ENCODE measurements at places on chromosomes 4 and X.
A peak's percentile ranks its signal among the peaks of the same experiment; 100 is the strongest.

DNA sequence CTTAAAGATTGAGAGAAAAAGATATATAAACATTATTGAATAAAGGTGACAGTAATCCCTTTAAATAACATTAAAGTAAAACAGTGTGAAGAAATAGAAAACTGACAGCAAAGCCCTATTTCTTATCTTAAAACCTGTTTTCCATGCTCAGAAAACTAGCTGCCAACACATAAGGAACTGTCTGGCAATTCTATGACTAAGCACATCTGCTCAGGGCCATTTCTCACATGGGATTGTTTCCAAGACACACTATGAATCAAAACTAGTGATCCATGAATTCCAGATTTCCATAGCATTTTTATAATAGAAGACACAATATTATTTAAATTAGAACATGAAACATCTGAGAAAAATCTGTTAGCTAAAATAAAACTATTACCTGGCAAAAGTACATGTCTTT lies 113.4 kb downstream of the SCLT1 start:
- no peak for DNase-seq

DNA sequence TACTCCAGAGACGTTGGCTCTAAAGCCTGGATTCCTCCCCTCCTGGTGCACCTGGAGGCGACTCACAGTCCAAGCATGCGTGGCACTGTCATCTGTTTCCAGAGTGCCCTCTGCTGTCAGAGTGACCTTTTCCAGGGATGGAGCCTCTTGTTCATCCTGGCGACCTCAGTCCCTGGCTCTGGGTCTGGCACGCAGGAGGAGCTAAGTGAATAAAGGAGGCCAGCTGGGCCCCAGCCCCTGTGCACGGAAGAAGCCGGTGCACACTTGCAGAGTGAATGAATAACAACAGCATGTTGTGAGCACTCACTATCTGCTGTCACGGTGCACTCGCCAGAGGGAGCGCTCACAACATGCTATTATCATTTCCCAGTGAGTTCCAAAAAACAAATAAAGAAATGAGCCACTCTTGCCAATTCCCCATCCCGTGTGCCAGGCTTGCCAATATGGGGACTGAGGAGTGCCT lies 27.8 kb upstream of the PSAPL1 start:
- DNase-seq, result no peak

GRCh38 chrX:10979956-10980355 lies 131.2 kb upstream of the HCCS start:
- no peak for DNase-seq

DNA sequence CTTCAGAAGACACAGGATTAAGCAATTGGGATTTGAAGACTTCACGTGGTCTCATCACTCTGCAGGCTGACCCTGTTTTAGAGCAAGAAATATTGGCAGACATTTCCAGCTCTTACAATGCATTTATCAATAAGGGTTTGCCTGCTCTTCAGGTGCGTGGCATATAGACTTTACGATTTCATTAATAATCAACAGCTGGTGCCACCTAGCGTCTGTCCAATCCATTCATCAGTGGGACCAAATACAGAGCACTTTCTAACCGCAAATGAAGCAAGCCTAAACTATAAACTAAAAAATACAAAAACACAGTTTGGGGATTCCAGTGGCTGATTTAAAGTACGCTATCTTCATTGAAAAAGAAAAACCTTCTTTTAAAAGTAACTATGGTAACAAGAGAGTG lies 125.4 kb upstream of the DMD start:
- DNase-seq, result no peak

DNA sequence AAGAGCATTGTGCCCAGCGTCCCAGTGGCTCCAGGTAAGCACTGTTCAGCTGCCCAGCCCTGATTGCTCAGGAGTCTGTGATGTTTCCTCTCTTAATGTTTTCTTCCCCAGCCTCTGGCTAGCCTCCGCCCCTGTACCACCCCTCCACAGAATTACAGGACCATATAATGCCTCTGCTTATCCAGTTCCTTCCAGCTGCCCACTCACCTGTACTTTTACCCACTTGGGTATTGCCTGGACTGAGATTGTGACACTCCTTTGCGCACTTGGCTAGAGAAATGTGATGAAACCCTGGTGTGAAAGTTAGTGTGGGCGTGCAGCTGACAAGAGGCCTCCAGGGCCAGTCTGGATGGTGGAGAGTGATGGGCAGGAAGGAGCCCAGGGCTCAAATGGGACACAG lies at the start of gene AWAT2:
TSS of gene AWAT2 (minus strand) at position 14 of the 400 bp plus-strand sequence. CDS start at position 8, 6 bp downstream.
- DNase-seq, result no peak

GRCh38 chr4:173415092-173415491 lies 16.2 kb upstream of the SCRG1 start:
- DNase-seq, result no peak

DNA sequence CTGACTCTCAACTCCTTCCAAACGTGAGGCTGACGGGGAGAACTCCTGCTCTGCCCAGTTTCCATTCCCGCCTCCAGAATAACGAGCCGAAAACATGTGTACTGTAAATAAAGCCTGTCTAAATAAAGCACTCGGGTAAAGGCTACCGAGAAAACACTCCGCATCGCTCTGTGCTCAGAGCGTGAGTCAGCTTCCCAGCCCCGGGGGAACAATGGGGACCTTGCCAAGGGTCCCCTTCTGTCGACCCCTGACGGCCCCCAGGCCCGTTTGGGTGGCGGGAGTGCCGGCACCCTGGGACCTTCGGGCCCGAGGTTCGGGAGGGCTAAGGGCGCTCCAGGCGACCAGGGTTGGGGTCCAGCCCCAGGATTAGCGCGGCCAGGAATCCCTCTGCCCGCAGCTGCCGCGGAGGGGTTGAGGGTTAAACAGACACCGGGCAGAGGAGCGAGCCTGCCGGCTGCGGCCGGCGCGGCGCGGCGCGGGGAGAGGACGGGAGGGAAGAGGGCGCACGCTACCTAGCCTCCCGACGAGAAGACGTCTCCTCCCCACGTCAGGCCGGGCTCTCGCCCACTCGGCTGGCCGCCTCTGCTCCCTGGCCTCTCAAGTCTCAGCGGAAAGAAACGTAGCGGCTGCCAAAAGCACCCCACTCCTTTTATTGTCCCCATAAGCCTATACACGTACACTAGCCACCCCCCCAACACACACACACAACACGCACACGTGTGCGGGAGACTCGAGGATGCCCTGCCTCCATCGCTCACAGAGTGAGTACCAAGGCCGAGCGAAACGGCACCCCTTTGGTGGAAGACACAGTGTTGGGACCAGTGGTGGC lies 85.5 kb downstream of the BCOR start:
- DNase-seq, result no peak

DNA sequence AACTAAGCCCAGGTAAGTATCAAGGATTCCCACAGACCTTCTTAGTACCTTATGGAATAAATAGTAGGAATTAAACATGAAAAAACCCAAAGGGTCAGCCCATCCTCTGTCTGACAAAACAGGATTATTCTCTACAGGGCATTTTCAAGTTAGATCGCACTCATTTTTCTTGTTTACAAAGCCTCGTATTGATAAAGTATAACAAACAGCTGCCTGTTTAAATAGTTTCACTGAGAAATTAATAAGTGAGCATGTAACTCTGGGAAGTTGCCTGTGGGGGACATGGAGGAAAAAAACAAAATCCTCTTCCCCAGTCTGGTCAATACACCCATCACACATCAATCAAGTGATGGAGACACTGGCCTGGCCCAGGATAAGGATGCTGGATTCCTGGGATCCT lies 48.5 kb downstream of the MAML3 start:
- no peak for DNase-seq

DNA sequence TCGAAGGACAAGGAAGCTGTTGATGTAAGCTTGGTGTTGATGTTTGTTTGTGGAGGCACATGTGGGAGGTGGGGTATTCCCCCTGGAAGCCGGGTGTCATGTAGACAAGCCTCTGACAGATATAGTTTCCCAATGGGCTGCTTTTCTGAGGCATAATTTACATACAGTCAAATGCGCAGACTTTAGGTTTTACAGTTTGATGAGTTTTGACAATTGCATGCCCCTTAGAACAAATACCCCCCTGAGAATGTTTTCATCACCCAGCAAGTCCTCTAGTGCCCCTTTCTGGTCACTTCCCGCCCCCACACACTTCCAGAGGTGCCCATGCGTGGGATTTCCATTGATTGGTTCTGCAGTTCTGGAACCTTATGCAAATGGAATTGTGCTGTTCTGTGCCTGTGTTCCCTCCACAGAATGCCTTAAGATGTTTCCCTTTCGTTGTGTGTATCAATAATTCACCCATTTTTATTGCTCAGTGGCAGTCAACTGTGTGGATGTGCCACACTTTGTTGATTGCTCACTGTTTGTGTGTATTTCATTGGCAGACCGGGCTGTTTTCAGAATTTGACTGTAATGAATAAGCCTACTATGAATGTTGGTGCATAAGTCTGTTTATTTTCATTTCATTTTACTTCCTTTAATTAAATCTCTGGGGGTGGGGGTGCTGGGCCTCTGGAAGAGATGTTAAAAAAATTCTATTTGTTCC lies 8.5 kb downstream of the EVC start:
- no peak for DNase-seq

DNA sequence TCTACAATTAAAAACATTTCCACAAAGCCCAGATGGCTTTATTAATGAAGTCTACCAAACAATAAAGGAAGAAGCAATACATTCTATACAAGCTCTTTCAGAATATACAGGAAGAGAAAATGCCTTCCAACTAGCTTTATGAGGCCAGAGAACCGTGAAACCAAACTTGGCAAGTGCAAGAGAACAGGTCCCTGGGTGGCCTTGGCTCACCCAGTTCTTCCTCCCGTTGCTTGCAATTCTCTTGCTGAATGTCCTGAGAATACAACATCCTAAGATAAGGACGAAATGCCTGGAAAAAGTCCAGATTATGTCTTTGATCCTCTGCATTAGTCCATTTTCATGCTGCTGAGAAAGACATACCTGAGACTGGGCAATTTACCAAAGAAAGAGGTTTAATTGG lies 204.9 kb downstream of the MAD2L1 start:
- DNase-seq, result no peak

DNA sequence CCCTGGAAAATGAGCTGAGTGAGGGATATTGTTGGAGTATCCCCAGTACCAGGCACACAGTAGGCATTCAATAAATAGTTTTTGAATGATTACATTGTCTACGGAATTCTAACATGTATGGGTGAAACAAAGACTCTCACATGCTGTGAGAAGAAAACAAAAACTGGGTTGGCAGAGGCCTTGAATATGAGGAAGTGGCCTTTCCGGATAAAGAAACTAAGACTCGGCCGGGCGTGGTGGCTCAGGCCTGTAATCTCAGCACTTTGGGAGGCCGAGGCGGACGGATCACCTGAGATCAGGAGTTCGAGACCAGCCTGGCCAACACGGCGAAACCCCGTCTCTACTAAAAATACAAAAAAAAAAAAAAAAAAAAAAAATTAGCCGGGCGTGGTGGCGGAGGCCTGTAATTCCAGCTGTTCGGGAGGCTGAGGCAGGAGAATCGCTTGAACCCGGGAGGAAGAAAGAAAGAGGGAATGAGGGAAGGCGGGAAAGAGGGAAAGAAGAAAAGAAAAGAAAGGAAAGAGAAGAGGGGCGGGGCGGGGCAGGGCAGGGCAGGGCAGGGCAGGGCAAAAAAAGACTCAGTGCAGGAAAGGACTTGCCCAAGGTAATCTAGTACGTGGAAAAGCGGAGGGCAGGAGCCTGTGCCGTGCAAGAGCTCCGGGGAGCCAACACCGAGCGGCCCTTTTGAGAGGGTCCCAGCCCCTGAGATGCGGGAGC lies 689 bp upstream of the TMA16 start:
- DNase-seq, result peak; percentile 44

GRCh38 chrX:53281321-53281822 lies at the start of gene IQSEC2:
Gene IQSEC2 (minus strand): TSS chrX:53281584.
- no peak for DNase-seq

- DNase-seq, result no peak
Observed at GRCh38 chr4:187378441-187378840, 617.1 kb upstream of the ZFP42 start.

DNA sequence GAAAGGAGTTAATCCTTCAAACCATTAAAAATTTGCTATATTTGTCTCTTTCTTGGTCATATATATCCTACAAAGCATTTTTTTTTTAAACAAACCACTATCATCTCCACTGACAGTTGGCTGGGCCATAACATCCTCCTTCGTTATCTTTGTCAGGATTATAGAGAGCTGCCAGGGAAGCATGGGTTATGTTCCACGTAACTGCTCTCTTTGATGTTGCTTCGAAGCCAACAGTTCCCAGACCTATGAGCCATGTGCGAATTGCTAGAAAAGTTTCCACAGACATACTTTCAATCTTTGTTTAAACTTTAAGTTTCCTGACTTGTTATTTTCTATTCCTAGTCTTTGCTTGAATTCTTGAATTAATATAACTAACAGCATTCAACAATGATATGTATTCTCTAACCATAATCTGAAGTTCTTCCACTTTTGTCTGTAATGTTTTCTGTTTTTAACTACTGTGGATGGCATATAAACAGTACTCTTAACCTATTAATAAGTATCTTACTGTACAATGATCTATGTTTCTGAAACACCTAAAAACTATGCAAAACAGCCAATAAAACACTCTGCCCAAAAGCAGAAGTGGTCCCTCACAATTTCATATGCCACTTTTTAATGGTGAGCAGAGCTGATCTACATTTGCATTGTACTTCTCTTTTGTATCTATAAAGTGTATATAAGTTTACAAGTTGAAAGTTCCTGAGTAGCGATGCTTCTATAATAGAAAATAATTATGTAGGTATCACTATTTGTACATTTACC lies 37.9 kb downstream of the EREG start:
- no peak for DNase-seq

- no peak for DNase-seq
Observed at GRCh38 chr4:61462451-61463326, 262.6 kb downstream of the ADGRL3 start.

DNA sequence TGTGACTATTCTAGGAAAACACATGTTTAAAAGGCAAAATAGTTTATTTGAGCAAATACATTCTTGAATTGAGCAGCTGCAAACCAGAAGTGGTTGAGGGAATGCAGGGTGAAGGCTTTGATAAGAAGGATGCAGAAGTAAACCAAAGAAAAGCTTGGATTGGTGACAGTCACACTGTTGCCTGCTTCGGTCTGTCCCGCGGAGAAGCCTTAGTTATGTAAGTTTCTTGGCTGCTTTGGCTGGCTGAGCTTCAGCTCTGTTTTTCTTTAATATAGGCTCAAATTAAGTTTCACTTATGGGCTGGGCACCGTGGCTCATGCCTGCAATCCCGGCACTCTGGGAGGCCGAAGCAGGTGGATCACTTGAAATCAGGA lies 67.6 kb downstream of the FAM53A start:
- no peak for DNase-seq

All from CD4-positive, alpha-beta T cell treated with Interleukin-4 for 1 hour (primary cell).